ENCODE measurements at places on chromosomes 11 and 22. TPM values are rescaled to one million over a fixed set of nuclear protein-coding genes. Genes with fewer than 3 reads are reported as not detected.
A peak's percentile ranks its signal among the peaks of the same experiment; 100 is the strongest.

DNA sequence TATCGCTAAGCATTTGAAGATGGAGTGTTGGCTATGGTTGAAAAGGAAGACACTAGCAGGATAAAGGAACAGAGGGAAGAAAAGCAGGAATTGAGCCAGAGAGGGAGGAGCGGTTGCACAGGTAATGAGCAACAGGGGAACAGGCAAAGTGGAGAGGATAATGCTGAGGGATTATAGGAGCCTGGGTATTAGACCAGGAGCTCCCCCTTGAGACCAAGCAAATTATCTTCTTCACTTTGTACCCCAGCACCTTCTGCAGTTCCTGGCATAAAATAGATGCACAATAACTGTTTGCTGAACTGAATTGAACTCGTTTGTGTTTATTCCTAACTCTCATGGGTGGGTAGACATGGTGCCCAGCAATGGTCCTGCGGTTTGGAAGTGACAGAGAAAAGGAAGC, 54.6 kb upstream of the OR5P2 start:
- H3K4me1 ChIP-seq = no peaks in the 10 kb centered on the region
- H3K4me3 ChIP-seq = no peak overlapping the region
- DNase-seq = no peak
- no peaks in the 10 kb centered on the region for H3K27me3 ChIP-seq
- no peak overlapping the region for H3K27ac ChIP-seq
- no peaks in the 10 kb centered on the region for H3K36me3 ChIP-seq

DNA sequence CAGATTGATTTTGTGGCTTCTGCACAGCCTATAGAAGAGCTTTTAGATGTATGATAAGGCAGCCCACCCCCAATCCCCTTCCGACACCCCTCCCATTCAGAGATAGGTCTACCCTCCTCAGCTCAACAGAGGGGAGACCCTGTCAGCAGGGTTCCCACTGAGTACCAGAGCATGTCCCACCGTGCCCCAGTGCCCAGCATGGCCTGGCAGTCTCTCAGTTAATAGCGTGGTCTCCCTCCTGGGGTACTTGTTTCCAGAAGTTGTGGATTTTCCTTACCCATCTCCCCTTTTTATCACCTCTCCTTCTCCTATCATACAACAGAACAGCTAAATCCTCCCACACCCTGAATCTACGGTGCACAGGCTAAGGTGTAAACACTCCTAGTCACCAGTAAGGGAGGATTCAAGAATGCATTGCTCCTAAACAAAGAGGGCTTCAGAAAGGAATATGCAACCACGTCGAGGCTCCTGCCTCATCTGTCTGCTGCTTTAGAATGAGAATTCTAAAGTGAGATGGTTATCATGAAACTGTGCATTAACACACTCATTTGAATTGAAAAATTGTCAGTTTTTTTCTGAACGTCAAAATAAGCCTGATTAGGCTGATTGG, 6.7 kb downstream of the PLAAT2 start:
- H3K27me3 ChIP-seq = no peaks in the 10 kb centered on the region
- peaks cover 15% of the 10 kb centered on the region for H3K4me1 ChIP-seq
- H3K27ac ChIP-seq = no peak overlapping the region
- DNase-seq = no peak
- H3K4me3 ChIP-seq = no peak overlapping the region

DNA sequence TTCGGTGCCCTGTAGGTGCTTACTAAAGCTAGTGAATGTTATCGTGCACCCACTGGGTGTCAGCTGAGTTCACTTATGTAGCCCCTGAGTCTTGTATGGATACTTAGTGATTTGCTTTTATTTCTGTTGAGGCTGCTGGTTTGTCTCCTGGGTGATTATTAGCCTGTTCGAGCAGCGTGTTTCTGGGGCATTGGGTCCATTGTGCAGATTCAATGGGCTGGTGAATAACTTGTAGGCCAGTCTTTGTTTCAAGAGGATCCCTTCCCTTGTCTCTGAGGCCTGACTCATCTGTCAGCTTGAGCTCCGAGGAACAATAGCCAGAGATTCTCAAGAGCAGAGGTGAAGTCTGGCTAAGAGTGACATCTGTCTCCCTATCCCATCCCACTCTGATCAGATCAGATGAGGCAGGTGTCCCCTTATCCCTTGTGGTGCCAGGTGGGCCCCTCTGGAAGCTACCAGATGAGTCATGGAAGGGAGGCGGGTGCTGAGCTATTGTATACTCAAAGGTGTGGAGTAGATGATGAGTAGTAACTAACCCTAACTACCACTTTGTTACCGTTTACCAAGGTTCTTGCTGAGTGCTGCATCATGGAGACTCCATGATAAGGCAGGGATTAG, 3.7 kb downstream of the MIAT start:
- H3K4me3 ChIP-seq = no peak overlapping the region
- no peaks in the 10 kb centered on the region for H3K36me3 ChIP-seq
- H3K27ac ChIP-seq = no peak overlapping the region
- no peak for DNase-seq

GRCh38 chr11:70710601-70711000, 312.3 kb downstream of the CTTN start:
- no peak for DNase-seq
- no peak overlapping the region for H3K4me3 ChIP-seq
- H3K27ac ChIP-seq = no peak overlapping the region
- H3K36me3 ChIP-seq = no peaks in the 10 kb centered on the region

GRCh38 chr11:75355051-75355450, 3.6 kb upstream of the ARRB1 start:
- peaks cover 15% of the 10 kb centered on the region for H3K4me1 ChIP-seq
- no peaks in the 10 kb centered on the region for H3K27me3 ChIP-seq
- H3K27ac ChIP-seq = no peak overlapping the region
- no peak for DNase-seq
- H3K36me3 ChIP-seq = no peaks in the 10 kb centered on the region

DNA sequence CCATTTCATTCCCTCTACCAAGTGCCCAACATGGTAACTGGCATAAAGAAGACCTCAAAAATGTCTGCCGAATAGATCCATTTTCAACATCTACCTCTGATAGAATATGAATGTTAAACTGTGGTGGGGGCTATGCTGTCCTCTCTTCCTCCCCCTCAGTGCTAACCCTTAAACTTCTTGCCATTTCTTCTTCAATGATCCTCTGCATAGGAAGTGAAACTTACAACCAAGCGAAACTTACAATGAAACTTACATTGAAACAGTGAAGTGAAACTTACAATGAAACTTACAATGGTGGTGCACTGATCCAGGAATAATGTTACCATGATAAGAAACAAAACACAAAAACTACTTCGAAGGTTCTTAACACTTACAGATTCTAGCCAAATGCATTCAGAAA, 4.7 kb downstream of the RTCB start:
- peaks cover 48% of the 10 kb centered on the region for H3K4me1 ChIP-seq
- no peak overlapping the region for H3K4me3 ChIP-seq
- no peaks in the 10 kb centered on the region for H3K27me3 ChIP-seq
- DNase-seq = no peak
- peak overlapping the region; percentile 50 for H3K27ac ChIP-seq

- peak; percentile 49 for DNase-seq
- peak overlapping the region; percentile 41 for H3K4me3 ChIP-seq
- H3K27ac ChIP-seq = peak overlapping the region; percentile 80
- no peaks in the 10 kb centered on the region for H3K27me3 ChIP-seq
- peaks cover 21% of the 10 kb centered on the region for H3K36me3 ChIP-seq
- peaks cover 60% of the 10 kb centered on the region for H3K4me1 ChIP-seq
Observed at GRCh38 chr11:124746621-124747243, 5.3 kb downstream of the VSIG2 start.

GRAMD1B gene
- 3.3 TPM for polyA plus RNA-seq

LRRC74B gene
- not detected for polyA plus RNA-seq

PELI3 gene
- polyA plus RNA-seq = 12.6 TPM

OR52E8 gene
- polyA plus RNA-seq = not detected

Measured in CD14-positive monocyte (primary cell).